ENCODE measurements at places on chromosomes 5 and 9.

DNA sequence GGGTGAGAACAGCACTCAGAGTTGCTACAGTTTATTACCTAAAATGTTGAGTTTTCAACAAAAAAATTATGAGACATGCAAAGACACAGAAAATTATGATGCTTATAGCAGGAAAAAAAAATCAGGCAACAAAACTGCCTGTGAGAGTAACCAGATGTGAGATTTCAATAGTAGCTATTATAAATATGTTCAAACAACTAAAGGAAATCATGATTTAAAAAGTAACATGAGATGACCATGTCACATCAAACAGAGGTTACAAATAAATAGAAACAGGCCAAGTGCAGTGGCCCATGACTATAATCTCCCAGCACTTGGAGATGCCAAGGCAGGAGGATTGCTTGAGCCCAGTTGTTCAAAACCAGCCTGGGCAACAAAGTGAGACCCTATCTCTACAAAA lies 12.1 kb upstream of the RIMOC1 start:
- DNase-seq: no peak

DNA sequence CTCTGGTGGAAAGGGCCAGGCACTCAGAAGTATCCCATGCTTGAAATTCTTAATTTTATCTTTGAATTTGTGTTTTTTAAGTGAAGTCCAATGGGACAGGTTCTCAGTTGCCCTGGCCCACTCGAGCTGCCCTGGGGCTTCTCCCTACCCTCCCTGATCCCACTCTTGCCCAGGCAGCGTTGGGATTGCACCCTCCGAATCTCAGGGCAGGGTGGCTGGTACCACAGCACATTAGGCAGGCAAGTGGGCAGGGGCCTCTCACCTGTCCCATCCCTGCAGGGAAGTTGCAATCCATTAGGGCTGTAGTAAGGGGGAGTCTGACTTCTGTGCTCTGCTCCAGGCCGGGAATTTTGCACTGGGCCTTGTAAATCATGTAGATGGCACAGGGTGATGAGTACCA lies 2.7 kb downstream of the RUFY1 start:
- DNase-seq: no peak

GRCh38 chr9:87662808-87663528 lies 63.0 kb upstream of the CTSL start:
- DNase-seq: no peak

- DNase-seq: no peak
Observed at GRCh38 chr9:112084334-112084733, 90.8 kb downstream of the SUSD1 start.

GRCh38 chr9:9004810-9005209 lies 1205.2 kb upstream of the DMAC1 start:
- DNase-seq: no peak

DNA sequence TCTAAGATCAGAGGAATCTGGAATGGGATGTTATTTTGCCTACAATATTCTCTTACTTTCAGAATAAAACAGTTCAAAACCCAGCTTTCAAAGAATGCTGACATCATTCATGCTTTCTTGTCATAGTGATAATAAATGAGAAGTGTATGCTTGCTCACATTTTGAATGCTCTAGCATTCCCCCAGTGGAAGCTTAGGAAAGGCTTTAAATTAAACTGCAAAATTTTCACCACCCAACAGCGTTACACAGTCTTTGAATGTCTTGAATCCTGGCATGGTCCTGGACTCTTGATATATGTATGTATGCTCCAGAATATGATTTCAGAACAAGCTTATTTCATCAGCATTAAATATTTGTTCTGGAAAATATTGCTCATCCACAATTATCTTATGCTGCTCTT lies 964.3 kb upstream of the NUDT12 start:
- DNase-seq: no peak

GRCh38 chr9:135683401-135684034 lies 15.8 kb downstream of the SOHLH1 start:
- no peak for DNase-seq
